SK-N-SH (cell line): ENCODE measurements at places on chromosomes 7 and 10.

- peak; percentile 68 for DNase-seq
These were observed 1.3 kb downstream of the ABCB1 start for GRCh38 chr7:87599336-87599735.

DNA sequence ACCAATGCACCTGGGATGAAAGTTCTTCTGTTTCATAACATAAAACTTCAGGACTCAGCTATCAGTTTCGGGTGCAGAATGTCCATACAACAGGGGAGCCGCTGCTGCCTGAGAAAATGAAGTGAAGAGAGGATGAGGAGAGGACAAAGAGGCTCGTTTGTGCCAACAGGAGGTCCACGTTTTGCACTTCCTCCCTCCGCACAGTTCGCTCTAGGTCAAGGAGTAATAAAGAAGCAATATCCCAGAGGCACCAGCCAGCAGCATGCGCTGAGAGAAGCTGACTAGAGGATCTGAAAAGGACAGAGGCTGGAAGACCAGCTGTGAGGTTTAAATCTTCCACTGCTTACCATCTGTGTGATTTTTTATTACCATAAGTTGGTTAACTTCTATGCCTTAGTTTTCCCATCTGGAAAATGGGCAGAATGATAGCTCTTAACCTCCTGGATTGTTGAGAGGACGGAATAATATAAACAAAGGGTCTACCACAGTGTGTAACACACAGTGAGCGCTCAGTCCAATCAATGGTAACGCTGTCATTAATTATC lies 709 bp downstream of the GPAM start:
- no peak for DNase-seq

DNA sequence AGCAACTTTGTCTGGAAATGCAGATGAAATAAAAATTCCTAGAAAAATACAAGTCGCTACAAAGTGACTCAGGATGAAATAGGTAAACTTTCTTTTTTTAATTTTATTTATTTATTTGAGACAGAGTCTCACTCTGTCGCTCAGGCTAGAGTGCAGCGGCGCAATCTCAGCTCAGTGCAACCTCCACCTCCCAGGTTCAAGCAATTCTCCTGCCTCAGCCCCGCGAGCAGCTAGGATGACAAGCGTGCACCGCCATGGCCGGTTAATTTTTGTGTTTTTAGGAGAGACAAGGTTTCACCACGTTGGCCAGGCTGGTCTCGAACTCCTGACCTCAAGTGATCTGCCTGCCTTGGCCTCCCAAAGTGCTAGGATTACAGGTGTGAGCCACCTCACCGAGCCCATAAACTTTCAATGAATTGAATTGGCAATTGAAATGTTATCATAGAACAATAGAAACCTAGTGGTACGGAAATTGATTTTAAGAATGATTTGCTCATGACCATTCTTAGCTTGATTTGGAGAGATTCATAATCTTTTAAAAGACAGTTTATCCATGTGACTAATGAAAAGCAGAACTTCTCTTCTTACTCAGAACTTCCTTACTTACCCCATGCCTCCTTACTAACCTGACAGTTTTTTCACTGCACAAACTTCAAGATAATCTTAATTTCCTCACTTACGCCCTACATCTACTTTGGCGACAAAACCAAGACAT lies 161.7 kb downstream of the FAM107B start:
- DNase-seq, result no peak

GRCh38 chr7:54180796-54181195 lies 361.4 kb upstream of the VSTM2A start:
- no peak for DNase-seq

DNA sequence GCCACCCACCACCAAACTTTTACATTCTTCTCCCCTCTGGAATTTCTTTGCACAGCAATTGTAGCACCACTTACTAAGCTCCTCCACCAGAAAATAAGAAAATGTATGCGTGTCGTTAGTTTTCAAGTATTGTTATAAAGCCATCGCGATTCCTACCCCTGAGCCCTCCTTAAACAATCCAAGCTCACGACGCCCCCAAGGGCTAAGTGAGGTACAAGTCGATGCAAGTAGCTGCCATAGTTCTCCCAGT lies 1.3 kb downstream of the FRAT2 start:
- DNase-seq, result peak; percentile 58

DNA sequence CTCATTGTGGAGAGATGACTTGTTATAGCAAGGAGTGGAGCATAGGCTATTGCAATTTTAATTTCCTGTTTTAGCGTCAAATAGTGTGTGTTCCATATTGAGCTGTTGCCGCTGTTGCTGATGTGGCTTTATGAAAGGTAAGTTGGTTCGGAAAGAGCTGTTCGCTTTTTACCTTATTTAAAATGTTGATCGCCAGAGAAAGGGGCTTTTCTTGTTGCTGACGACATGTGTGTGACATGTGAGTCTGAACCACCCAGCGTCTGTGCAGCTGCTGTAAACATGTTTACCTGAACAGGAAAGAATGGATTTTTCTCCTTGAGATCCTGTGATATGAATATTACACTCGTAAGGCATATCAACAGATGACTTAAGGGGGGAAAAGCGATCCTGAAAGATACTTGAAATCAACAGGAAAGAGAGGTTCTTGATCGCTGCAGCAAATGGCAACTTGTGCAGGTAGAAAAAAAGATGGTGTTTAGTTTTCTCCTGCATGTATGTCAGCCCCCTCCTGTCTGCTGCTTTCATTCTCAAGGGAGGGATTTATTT lies 2.5 kb downstream of the ZEB1 start:
- peak; percentile 5 for DNase-seq

GRCh38 chr7:16874066-16874465 lies 7.7 kb downstream of the AGR3 start:
- DNase-seq, result no peak

DNA sequence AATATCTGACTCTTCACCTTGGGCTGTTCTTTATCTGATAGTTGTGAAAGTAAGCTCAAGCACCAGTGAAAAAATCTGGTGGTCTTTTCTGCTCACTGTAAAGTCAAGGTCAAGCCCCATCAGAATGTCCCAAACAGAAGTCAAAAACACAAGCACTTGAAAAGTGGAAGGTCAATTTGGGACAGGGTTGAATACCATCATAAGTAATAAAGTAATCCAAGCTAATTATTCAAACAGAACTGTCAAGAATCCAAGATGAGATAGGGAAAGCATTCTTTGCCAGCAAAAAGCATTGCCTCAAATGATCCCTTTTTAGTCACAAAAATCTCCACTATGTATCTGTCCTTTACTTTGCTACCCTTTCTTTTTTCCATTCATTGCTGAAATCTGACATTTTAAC lies 430.1 kb upstream of the NPVF start:
- no peak for DNase-seq

DNA sequence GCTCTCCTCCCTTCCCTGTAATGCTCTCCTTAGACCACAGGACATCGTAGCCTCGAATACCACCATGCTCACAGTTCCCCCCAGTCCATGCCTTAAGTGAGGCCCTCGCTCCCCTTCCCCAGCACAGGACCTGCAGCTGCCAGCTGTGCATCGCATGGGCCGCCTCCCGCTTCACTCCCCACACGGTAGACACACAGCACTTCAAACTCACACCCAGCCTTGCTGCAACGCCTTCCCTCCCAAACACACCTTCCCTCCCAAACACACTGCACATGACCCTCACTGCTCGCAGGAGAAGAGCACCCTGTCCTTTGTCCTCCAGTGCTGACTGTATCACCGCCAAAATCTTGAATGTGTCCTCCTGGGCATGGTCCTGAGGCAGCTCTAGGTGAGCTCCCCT lies 42.6 kb downstream of the COBL start:
- DNase-seq, result no peak

DNA sequence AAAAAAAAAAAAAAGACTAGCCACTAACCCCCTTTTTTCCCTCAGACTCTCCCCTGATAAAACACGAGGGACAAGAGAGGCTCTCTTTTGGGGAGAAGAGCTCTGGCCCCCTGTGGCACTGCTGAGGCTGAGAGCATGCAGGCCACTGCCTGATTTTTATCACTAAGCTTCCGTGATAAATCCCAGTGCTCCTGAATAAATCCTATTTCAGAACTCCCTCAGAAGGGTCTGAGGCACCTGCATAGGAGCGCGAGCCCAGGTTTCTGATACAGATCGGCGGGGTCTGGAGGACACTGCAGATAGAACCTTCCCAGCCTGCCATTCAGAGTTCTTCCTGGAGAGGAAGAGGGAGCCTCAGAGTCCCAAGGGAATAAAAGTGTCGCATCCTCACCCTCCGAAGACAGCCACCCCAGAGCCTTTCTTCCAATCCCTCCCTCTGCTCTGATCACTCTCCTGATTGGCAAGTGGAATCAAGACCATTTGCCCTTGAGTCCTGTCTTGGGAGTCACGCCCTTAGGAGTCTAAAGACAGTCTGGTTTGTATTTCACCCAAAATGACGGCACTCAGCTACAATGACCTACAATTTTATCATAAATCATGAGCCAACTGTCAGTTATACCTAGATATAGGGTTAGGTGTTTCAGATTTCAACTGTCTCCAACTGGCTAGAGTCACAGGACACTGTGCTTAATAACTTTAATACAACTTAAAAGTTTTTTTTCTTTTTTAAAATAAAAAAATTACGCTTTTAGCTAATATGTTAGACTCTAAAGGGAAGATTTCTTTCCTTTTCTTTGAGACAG lies 153.5 kb downstream of the RNF216 start:
- DNase-seq, result peak; percentile 76

GRCh38 chr10:49360271-49361177 lies 35.4 kb downstream of the DRGX start:
- peak; percentile 84 for DNase-seq

DNA sequence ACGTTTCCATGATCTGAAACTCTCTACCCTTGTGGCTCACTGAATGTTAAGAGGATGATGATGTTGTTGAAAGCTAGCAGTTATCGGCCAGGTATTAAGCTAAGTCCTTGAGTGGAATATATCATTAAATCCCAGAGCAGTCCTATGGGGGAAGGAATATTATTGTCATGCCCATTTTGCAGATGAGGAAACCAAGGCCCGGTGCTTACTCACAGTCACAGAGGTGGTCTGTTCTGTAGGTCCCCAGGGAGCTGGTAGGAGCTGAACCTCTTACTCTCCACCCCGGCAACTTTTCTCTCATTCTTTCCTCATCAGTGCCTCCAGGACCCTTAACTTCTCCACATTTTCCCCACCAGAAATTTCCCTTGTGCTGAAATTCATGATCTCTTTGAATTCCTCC lies 62.6 kb downstream of the ARMC3 start:
- no peak for DNase-seq

DNA sequence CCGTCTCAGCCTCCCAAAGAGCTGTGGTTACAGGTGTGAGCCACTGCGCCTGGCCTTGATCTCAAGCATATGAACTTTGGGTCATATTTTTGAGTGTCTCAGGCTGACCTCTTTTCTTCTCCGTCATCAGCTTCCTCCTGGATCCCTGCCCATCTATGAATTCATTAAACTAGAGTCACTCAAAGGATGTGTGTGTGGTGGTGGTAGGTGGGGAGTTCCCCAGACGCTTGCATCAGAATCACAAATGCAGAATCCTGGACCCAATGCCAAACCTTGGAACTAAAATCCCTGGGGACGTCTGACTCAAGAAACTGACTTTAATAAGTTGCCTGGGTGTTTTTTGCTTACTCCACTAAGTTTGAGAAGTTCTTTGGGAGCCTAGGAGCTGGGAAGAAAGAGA lies 6.7 kb upstream of the CREB5 start:
- no peak for DNase-seq
